ENCODE measurements at places on chromosomes 4 and X. TPM values are rescaled to one million over a fixed set of nuclear protein-coding genes. Genes with fewer than 3 reads are reported as not detected.

DNA sequence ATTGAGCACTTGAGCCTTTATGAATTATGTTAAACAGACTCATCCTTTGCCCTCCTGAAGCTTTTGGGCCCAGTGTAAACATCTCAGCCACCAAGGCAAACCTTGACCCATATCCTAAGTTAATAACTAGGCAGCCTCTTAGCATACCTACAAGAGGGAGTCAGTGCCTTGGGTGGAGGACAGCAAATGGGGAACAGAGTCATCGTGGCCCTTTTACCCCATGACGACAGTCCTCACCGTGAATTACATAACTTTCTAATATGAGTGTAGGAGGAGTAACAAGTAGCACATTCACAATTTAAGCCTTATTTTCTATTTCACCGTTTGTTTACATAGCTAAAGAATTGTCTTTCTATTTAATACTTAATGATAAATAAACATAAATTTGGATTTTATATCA is 16.8 kb downstream of the CLDN22 start:
- no peak for ATAC-seq

- no peak for ATAC-seq
Observed at GRCh38 chr4:118335324-118335723, 17.5 kb downstream of the PRSS12 start.

GRCh38 chrX:8848911-8849310 is 47.7 kb upstream of the FAM9A start:
- no peak for ATAC-seq

GRCh38 chr4:145786261-145786660 is 106.3 kb downstream of the C4orf51 start:
- no peak for ATAC-seq

The SPRY1 gene
- total RNA-seq: 118 TPM
